ENCODE measurements at places on chromosomes 5 and 9. TPM values are rescaled to one million over a fixed set of nuclear protein-coding genes. Genes with fewer than 3 reads are reported as not detected.

Gene MEGF10
- total RNA-seq = not detected

Gene RGS7BP
- not detected for total RNA-seq

Gene SPARC
- 84.1 TPM for total RNA-seq

Gene PCDHGB2
- 0.28 TPM for total RNA-seq

Gene ARID3C
- not detected for total RNA-seq

Gene CCL27
- total RNA-seq = 0.44 TPM

Gene TMEM174
- total RNA-seq = not detected
